ENCODE measurements at places on chromosomes 7 and 10.

GRCh38 chr7:123846217-123846891, 1.4 kb downstream of the HYAL4 start:
- no peak for DNase-seq

GRCh38 chr10:70820976-70821750, 5.4 kb downstream of the SGPL1 start:
- DNase-seq = no peak

GRCh38 chr7:98974906-98975816, 96.8 kb downstream of the TRRAP start:
- no peak for DNase-seq

GRCh38 chr7:157972914-157973313, 614.7 kb downstream of the PTPRN2 start:
- no peak for DNase-seq

- DNase-seq = no peak
Observed at GRCh38 chr7:26397796-26398426, 106.2 kb downstream of the SNX10 start.

DNA sequence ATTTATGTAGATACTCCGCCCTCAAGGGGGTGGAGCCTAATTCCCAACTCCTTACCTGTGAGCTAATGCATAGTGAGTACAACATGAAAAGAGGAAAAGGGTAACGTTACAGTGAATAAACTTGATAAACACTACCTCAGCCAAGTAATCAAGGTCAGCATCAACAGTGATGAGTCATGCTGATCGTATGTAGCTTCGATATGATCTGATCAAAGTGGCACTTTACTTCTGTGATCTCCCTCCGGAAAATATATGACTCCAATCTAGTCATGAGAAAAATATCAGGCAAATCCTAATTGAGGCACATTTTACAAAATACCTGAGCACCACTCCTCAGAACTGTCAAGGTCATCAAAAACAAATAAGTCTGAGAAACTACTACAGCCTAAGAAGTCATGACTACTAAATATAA, 70.4 kb downstream of the VTI1A start:
- no peak for DNase-seq

DNA sequence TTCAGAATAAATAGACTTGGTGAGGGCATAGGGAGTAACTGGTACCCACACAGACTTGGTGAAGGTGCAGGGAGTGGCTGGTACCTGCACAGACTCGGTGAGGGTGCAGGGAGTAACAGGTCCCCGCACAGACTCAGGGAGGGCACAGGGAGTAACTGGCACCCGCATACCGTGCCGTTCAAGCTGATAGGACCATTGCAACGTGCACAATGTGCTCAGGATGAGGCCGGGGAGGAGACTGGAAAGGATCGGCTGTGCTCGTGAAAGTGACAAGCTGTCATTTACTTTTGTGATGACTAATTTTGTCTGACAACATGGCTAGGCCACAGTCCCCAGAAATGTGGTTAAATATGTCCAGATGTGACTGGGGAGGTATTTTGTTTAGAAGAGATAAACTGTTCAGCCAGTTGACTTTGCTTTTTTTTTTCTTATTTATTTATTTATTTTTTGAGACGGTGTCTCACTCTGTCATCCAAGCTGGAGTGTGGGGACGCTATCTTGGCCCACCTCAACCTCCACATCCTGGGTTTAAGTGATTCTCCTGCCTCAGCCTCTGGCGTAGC, 76.2 kb upstream of the NMT2 start:
- DNase-seq = no peak

- no peak for DNase-seq
Observed at GRCh38 chr7:47142867-47143175, 439.1 kb downstream of the TNS3 start.

DNA sequence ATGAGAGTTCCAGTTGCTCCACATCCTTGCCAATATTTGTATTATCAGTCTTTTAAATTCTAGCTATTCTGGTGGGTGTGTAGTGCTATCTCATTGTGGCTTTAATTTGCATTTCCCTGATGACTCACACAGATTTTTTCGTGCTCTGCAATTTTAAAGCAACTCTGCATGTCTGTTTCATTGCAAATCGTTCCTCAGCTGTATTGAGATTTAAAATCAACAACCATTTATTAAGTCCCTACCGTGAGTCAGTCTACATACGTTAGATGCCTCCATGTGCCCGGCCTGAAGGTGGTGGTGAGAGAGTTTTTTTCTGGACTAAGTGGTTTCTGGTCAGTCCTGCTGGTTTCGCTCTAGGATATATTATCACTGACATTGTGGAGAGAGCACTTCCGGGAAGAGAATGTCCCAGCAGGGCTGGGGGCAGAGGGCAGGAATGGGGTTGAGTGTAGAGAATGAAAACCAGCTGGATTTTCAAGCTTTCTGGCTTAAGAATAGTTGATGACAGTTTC, 8.4 kb upstream of the HYCC1 start:
- DNase-seq = no peak

GRCh38 chr7:140541513-140542227, 62.4 kb upstream of the MKRN1 start:
- no peak for DNase-seq

- DNase-seq = no peak
Observed at GRCh38 chr10:14093730-14094484, 236.8 kb downstream of the FRMD4A start.

DNA sequence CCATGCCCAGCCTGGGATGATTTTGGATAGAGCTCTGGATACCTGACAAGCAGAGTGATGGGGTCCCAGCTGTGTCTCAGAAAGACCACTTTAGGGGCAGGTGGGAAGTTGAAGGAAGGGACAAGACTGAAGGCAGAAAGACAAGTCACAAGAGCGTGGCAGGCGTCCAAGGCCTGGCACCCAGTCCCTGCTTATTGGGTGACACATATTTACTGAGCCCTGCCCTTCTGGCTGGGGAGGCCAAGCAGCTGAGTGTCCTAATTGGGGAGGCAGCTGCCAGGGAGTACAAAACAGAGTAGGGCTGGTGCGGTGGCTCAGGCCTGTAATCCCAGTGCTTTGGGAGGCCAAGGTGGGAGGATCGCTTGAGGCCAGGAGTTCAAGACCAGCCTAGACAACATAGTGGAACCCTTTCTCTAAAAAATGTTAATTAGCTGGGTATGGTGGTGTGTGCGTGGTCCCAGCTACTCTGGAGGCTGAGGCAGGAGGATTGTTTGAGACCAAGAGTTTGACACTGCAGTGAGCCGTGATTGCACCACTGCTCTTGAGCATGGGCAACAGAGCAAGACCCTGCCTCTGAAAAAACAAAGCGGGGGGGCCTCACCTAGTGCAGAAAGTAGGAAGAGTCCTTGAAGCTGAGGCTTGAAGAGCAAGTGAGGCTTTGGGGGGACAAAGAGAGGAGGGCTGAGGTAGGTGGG, 53.0 kb upstream of the GTF2I start:
- no peak for DNase-seq

GRCh38 chr7:90453259-90453891, 16.1 kb upstream of the PTTG1IP2 start:
- DNase-seq = no peak

GRCh38 chr7:92634924-92635519, 44.8 kb upstream of the FAM133B start:
- no peak for DNase-seq

- no peak for DNase-seq
Observed at GRCh38 chr7:43135129-43135528, 22.7 kb downstream of the HECW1 start.

DNA sequence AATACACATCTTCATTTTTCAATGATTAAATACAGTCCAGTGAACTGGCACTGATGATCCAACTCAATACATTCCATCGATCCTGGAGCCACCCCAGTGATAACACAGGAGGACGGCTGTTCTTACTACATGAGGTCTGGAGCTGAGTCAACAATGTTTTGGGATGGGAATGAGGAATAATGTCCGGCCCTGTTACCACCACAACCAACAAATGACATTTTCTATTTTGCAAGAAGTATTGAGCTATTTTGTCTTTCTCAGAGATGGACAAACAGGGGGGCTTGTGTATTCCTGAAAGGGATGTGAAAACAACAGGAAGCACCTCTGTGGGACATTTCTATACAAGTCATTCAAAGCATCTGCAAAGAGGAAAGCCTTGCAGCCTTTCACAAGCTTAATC, 249.2 kb downstream of the PARD3 start:
- no peak for DNase-seq

- DNase-seq = no peak
Observed at GRCh38 chr7:55405856-55406541, 40.9 kb downstream of the LANCL2 start.

DNA sequence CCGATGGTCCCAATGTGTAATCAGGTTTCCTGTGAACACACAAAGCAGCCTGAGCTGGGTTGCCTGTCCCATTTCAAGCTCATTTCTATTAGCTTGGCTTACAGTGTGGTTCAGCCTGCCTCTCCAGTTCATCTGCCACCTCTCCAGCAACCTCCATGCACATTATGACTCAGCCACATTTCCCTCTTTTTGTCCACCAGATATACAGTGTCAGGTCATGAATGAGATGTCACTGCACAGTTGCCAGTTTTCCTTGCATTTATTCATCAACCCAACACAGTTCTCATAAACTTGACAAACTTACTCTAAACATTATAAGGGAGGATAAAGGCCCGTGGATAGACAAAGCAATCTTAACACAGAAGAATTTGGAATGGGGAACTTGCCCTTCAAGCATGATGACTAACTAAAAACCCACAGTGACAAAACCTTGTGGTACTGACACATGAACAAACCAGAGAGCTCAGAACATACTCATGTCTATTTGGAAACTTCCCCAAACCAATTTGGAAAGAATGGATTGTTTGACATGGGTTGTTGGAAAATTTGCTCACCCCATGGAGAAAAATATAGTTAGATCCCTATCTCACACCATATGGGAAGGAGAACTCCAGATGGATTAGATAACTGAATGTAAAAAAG, 2.5 kb upstream of the CFAP58 start:
- DNase-seq = no peak

Data from stimulated activated CD8-positive, alpha-beta memory T cell treated with anti-CD3 and anti-CD28 coated beads, Interleukin-4, amount 100 ng/mL, for 1 hour (primary cell).